NCI-H187 treated with DMSO at 0.1 percent for 48 hours (cell line): ENCODE measurements at places on chromosomes 1 and 21.

DNA sequence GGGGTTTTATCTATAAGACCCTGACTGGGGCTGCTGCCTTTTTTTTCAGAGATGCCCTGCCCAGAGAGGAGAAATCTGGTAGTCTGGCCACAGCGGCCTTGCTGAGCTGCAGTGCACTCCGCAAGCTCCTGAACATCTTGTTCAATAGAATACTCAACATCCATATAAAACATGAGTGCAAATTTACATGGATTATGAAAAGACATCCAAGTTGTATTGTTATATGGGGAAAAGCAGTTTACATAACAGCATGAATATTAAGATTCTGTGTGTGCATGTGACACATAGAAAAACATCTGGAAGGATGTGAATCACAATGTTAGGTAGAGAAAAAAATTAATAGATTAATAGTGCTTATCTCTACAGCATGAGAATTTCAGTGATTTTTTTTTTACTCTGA is 16.4 kb downstream of the COG2 start:
- DNase-seq, result no peak

- no peak for DNase-seq
These were observed 61.7 kb downstream of the ACP6 start for GRCh38 chr1:147608596-147608995.

- DNase-seq, result no peak
These were observed 1093.9 kb downstream of the ADGRL2 start for GRCh38 chr1:82894635-82895034.

DNA sequence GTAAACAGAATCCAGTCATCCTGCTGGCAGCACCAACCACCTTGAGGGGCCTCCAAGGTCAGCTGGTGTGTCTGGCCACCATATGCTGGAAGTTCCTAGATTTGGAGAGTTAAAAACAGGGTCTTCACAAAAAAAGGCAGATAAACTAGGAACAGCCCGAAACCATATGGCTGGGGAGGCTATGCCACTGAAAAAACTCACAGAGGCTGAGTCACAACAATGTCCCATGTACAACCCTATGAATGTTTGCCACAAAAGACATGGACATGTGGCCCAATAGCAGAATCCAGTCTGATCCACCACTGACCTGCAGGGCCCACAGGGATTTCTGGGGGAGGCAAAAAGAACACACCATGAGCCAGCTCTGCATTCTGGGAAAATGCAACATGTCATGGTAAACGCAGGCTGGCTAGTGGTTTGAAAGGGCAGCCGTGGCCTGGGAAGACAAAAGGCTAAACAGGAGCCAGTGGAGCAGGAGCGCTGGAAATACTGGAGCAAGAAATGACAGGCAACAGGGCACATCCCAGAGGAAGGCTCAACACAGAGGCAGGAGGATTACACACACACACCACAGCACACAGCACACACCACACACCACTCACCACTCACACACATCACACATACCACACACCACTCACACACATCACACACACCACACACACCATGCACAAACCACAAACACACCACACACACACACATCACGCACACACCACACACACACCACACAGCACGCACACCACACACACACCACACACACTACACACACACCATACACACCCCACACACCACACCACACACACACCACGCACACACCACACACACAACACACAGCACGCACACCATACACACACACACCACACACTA is 55.4 kb downstream of the HSF2BP start:
- no peak for DNase-seq

DNA sequence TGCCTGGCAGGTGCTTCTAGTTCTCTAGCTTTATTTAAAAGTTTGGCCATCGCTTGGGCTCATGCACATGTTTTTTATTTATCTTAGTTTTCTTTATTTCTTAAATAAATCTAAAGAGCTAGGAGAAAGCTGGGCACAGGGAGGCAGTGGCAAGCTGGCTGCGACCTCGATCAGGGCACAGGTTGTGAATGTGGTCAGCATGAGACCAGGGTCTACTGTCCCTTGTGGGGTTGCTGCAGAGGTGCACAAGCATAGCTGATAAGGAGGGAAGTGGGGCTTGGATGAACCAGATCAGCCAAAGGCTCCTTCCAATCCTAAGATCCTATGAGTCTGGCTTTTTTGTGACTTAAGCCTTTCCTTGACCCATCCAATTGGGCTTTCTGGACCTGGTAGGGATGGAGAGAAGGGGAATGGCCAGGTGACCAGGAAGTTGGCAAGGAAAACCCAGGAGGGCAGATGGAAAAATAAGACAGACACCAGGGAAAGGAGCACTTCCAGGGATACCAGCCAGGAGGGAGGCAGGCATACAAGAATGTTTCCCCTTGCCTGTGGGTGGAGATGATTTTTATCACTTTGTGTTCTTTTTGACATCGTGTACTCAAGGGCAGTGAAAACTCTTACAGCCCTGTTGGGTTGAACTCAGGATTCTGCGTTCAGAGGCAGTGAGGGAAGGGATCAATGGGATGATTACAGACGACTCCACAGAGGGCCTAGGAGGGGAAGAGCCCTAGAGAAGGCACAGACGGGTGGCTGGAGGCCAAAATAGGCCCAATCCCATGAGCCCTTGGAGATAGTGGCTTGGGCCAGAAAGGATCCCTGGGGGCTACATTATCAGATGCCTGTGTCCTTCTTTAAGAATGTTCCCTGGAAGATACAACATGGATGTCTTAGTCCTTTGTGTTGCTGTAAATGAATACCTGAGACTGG is 8.5 kb downstream of the CYP4B1 start:
- no peak for DNase-seq

- no peak for DNase-seq
These were observed 7.6 kb downstream of the ENO1 start for GRCh38 chr1:8870616-8871538.

DNA sequence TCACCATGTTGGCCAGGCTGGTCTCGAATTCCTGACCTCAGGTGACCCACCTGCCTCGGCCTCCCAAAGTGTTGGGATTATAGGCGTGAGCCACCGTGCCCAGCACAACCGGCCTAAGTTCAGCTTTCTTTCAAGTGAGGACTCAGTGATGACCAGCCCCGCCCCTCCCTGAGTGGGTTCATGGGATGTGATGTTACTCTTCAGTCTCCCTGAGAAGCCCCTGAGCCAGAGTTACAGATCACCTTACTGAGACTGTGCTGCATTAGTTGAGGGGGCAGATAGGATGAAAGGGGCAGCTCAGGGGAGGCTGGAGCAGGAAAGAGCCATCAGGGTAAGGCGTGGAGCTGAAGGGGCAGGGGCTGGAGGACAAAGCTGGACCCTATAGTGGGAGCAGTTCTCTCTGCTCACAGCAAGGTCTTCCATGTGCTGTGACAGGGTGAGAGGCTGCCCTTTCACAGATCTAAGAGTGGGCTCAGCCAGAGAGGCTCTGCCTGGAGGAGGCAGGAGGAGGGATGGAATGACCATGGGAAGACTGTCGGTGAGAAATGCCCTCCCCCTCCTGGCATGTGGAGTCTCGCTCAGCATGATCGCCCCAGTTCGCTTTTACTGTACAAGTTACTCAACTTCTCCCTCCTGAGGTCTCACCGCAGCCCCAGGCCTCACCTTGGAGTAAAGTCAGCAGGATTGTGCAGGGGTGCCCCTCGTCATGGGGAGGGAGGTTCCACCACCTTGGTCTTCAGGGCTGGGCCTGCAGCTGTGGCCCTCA is 13.4 kb downstream of the SH2D2A start:
- no peak for DNase-seq

DNA sequence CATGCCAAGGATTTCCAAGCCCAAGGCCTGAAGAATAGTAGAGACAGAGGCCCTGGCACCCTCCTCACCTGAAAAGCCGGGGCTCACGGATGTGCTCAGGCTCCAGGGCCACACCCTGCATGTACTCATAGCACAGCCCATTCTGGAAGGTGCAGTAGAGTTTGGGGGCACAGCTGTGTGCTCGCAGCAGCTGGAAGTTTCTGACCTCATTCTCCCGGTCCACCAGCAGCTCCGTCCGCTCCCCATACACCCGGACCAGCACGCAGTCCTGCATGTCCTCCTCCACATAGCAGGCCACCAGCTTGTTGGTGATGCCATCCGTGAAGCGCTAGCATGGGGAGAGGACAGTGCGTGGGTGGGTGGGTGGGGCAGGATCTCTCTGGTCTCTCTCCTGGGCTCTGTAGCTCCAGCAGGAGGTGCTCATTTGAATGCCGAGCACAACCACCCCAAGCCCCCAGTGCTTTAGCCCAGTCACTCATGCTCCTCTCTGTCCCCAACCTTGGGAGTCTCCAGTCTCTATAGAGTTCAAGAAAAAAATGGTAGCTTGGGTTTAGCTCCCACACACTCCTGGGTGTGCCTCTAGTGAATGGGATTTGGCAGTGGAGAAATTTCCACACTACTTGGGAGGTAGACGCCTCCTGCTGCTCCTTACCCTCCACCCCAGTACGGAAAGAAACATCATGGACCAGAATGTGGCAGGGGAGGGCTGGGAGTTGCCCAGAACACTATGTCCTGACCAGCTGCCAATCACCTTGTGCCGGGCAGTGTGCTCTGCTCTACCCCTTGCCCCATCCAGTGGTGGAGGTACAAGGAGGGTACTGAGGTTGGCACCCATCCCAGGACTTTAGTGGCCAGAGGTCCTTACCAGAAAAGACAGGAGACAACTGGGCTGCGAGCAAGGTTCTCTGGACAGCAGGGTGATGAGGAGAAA is 1.9 kb downstream of the ETNK2 start:
- DNase-seq, result no peak

DNA sequence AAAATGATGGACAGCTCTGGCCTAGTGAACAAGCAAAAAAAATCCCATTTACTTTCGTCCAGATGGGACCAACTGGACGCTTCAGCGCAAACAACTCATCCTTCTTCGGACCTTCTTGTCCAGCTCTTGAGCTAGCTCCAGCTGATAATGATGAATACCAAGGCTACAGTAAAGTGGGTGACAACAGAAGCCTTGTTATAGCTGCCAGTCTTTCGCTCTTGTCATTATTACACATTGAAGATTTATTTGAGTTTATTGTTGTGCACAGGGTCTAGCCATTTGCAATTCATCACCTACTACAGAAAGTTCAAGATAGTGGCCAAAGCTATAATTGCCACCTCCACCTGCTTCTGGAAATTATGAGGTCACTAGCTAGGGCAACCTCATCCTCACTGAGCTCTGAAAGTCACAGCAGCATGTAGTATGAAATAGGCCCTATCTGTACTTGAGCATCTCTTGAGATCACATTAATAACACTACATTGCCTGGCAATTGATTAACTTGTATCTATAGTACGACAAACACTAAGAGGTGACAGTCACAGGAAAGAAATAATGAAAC is 76.9 kb downstream of the GPATCH2 start:
- no peak for DNase-seq

- DNase-seq, result no peak
These were observed 97.9 kb downstream of the DISP1 start for GRCh38 chr1:222912730-222913129.

DNA sequence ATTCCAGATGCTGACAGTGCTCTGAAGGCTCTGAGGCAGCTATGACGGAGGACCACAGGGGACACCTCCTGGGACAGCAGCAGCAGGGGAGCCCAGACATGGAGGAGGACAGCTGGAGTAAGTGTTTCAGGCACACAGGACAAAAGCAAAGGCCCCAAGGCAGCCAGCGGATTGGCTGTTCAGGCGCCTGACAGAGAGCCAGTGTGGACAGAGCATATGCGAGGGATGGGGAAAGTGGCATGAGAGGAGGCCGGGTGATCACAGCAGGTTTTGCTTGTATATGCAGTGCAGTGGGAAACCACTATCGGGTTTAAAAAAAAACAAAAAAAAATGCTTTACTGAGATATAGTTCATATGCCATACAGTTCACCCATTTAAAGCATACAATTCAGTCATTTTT is 19.1 kb downstream of the CHRNB2 start:
- DNase-seq, result no peak

DNA sequence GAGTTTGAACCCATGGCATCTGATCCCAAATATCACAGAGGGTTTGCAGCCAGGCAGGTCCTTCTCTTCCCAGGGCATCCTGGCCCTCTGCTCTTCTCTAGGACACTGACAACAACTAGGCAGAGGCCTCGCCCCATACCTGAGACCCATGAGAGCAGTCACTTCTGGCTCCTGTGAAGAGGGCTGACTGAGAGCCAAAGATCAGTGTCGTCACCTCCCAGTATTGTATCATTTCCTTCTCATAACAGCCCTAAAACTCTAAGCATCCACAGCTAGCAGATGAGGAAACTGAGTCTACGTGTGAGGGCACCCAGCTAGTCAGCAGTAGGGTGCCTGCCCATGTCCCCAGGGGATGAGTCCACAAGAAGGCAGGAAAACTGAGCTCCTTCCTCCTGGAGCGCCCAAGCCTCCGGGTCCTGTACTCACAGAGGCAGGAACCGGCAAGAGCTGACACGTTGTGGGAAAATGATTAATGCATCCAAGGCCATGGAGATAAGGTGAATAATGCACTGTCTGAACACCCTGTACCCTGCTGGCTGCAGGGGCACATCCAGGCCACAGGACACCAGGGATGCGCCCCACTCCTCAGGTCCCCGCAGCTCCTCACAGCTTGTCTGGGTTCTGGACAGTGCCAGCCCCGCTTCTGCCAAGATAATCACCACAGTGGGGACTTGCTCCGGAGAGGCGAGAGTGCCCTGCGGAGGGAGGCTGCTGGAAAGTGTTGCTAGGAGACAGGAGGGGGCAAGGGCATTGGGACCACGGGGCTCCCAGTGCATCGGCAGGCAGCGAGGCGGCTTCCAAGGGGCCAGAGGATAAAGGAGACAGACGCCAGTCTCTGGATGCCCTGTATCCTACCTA is 340.0 kb downstream of the NPHP4 start:
- no peak for DNase-seq

- DNase-seq, result no peak
These were observed 353.7 kb downstream of the ADGRL2 start for GRCh38 chr1:82154219-82154970.

DNA sequence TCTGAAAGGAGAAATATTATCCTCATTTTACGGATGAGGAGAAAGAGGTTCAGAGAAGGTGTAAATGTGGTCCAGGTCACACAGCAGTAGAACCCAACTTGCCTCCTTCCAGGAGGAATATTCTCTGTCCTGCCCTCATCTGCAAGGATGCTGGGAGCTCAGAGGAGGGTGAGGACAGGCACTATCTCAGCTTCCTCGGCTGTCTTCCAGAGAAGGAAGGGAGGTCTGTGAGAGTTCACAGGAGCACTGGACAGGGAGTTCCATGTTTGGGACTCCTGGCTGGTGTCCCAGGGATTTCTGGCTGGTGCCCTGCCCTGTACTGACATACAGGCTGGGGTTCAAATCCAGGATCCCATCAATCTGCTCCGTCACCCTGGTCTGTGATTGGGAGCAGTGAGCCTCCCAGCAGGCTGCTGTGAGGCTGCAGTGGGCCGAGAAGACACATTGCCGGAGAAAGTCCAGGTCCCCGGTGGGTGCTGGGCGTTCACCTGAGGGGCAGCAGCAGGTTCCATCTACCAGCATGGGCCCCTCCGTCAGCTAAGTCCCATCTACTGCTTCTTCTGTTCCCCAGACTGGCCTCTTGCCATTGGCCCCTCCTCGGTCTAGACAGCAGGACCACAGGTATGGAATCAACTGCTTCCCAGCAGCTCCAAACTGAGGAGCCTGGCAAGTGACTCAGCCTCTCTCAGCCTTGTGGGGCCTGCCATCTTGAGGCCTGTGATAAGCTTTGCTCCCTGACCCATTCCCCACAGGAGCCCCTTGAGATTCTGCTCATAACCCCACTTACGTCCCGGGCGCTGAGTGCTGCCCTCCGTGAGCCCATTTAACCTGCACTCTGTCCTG is 8.5 kb upstream of the BSND start:
- DNase-seq, result no peak

- no peak for DNase-seq
These were observed 538.0 kb upstream of the CAMK1G start for GRCh38 chr1:209045331-209046057.

- DNase-seq, result no peak
These were observed 17.1 kb downstream of the OLIG2 start for GRCh38 chr21:33042812-33043211.
